ENCODE measurements at places on chromosomes 1 and 21. TPM values are rescaled to one million over a fixed set of nuclear protein-coding genes. Genes with fewer than 3 reads are reported as not detected.

GRCh38 chr1:162538815-162539431, 22.6 kb upstream of the UAP1 start:
- DNase-seq = peak; percentile 94

The NBPF6 gene
- total RNA-seq = not detected

- peak; percentile 78 for DNase-seq
These were observed 98.9 kb upstream of the BACE2 start for GRCh38 chr21:41068967-41069642.

DNA sequence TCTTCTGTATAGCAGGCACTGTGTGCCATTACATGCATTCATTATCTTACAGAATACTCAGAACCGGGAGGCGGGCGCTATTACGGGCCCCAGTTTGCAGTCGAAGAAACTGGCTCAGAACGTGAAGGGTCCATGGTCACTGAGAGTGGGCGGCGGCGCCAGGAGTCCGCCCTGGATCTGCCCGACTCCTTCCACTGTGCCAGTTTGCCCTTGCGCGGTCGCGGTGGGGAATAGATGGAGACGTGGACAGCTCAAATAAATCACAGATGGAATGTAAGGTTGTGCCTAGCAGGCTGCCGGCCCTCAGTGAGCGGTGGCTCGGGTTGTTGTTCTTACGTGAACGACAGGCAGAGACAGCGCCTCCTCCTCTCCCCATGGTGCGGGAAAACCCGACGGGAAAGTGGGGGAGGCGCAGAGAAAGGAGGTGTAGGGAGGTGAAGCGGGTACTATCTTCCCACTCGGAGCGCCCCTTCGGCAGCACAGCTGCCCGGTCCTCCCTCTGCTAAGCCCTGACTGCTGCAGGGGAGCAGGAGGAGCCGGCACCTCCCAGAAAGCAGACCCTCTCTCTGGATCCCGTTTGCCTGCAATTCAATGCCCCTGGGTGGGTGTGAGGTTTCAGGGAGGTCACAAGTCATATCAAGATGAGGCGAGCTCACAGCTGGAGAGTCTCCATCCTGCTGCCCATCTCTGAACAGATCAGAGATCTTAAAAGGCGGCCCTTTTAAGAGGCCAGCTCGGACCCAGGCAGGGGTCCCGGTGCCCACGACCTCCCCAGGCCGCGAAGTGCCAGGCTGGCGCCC, 1.1 kb downstream of the COL9A2 start:
- DNase-seq = peak; percentile 35

The S100A7 gene
- not detected for total RNA-seq

DNA sequence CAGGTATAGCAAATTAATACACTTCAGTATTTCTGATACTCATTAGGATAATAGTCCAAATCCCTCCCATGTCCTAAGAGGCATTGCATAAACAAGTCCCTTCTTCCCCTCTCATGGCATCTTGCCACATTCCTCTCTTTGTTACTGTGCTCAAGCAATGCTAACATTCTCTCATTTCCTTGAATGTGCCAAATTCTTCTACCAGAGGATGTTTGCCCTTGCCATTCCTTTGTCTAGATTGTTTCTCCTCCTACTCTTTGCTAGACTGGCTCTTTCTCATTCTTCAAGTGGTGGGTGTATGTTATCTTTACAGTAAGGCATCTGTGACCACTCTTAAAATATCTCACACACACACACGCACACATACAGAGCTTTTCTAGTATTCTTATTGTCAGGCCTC, 621.0 kb upstream of the CXADR start:
- DNase-seq = peak; percentile 81

GRCh38 chr1:3741566-3742438, 10.4 kb upstream of the CCDC27 start:
- no peak for DNase-seq

The SASS6 gene
- 2.3 TPM for total RNA-seq

- DNase-seq = no peak
These were observed 46.6 kb downstream of the SLC30A7 start for GRCh38 chr1:100942304-100943046.

The TMIGD3 gene
- total RNA-seq = not detected

GRCh38 chr1:202680586-202681352, 29.5 kb downstream of the SYT2 start:
- DNase-seq = no peak

DNA sequence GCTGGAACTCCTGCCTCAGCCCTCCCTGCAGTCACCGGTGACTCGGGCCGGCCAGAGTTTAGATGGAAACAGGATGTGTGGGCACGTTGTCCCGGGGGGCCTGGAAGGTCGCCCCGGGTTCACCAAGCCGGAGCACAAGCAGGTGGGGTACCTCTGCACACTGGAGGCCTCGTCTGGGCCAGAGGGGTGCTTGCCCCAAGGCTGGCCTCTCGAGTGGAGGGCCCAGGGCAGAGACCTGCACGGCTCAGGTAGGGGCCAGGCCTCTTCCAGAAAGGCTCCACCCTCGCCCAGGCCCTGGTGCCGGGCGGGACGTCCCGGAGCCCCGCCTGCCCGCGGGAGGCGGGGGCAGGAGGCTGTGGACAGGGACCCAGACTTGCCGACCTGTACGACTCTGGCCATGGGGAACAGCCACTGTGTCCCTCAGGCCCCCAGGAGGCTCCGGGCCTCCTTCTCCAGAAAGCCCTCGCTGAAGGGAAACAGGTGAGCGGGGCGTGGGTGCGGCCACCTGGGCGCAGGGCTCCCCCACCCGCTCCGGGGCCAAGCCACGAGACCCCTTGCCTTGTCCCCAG, at the start of gene PLEKHN1:
Gene PLEKHN1 (plus strand): TSS at position 348 of the 569 bp plus-strand sequence. CDS start 50 bp downstream, at position 398.
- DNase-seq = peak; percentile 75

- no peak for DNase-seq
These were observed 51.7 kb downstream of the ABCA4 start for GRCh38 chr1:94068999-94069918.

- DNase-seq = peak; percentile 55
These were observed 2.5 kb downstream of the ZCCHC17 start for GRCh38 chr1:31299365-31299764.

DNA sequence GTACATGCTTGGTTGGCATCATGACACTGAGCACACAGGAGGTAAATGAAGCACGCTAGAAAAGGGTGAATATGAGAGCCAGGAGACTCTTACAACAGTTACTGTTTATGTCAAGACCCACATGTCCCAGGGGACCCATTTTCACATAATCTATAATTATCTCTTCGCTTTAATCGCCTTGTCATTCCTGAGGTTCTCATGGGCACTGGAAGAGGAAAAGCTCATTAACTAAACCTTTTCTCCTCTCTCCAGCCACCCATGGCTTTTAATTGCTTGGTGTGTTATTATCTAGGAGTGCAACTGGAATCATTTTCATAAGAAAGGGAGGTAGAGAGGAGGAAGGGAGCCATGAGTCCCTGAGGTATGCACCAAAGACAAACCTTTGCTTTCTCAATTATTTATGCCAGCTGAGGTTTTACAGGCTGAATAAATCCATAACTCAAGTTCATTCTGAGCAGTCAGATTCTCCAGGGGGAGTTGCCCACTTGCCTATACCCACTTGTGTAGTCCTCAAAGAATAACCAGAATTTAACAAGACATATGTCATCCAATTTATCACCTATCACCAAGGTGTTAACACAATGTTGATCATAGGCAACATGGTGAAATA, 77.4 kb downstream of the ACBD6 start:
- DNase-seq = no peak

DNA sequence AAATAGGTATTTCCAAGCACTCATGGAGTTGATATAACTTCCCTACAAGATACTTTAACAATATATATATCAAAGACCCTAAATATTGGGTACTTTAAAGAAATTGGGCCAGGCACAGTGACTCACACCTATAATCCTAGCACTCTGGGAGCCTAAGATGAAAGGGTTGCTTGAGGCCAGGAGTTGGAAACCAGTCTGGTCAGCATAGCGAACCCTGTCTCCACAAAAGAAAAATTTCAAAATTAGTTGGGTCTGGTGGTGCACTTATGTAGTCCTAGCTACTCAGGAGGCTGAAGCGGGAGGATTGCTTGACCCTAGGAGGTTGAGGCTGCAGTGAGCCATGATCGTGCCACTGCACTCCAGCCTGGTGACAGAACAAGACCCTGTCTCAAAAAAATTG, 393.9 kb upstream of the DEPDC1 start:
- no peak for DNase-seq

- no peak for DNase-seq
These were observed 54.0 kb downstream of the CLIC6 start for GRCh38 chr21:34722684-34723300.

DNA sequence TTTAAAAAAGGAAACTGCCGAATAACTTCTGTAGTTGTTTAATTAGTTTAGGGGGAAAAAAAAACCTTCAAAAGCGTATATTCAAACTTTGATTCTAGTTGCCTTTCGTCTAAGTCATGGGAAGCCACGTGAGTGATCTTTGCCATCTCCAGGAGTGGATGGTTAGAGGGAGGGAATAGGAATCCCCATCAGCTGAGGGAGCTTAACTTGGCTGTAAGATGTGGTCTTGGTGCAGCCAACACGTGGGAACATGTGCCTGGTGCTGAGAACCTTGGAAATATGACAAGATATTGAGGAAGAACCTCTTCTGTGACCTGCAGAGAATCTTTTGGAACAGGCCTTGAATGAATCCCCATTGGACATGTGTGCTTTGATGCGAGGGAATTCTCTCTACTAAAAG, 1.7 kb downstream of the BACE2 start:
- DNase-seq = peak; percentile 9

The DYRK3 gene
- 28.8 TPM for total RNA-seq

- peak; percentile 7 for DNase-seq
These were observed 412.4 kb downstream of the DISC1 start for GRCh38 chr1:232038706-232039677.

The NEGR1 gene
- total RNA-seq = 15.7 TPM

Data from GM23248 (cell line).